ENCODE measurements at places on chromosomes 2 and 18.

DNA sequence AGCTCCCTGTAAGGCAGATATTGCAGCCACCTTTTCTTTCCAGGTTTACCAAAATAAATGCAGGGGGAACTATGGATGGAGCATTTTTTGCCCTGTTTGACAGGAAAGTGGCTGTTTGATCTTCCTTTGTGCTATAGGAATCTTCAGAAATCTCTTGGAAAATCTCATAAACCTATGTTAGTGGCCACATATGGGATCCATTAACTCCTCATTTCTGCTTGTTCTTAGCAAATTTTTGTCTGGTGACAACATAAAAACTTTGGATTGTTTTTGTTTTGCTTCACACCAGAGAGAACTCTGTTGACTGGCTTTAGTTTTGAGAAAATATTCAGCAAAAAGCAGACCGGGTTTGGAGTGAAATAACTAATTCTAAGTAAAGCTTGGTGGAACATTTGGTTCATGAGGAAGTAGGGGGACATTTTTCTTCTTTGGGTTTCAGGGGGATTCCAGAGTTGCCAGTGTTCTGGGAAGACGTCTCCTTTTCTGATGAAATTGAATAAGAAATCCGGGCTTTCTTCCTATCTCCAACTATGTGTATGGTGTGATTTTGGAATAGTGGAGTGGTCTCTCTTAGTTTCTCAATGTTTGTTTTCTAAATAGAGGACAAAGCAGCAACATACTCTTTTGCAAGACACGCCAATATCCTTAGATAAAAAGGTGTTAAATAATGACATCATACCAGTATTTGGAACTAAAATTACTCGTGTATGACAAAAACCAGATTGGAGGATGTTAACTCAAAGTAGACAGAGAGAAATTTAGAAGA is 174.4 kb downstream of the ICOS start:
- no peak for DNase-seq

DNA sequence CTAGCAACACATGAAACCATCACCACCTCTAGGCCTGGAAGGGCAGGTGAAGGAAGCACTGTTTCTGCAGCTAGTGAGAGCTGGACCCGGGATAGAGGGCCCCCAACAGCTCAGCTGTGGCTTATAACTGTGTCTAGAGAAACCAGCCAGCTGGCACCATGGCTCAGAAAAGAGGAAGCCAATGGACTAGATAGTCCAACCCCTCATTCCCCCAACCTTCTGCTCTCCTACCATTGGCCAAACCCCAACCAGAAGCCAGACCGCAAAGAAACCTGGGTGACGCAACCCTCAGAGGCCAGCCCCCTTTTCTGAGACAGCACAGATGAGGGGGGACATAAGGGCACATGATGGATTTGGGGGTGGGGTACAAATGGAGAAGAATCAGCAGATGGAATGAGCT is 24.3 kb downstream of the SMYD1 start:
- DNase-seq, result no peak

- DNase-seq, result no peak
These were observed 67.8 kb downstream of the SLC66A2 start for GRCh38 chr18:79883461-79884293.

- DNase-seq, result no peak
These were observed 933 bp upstream of the ADNP2 start for GRCh38 chr18:80108121-80108536.

DNA sequence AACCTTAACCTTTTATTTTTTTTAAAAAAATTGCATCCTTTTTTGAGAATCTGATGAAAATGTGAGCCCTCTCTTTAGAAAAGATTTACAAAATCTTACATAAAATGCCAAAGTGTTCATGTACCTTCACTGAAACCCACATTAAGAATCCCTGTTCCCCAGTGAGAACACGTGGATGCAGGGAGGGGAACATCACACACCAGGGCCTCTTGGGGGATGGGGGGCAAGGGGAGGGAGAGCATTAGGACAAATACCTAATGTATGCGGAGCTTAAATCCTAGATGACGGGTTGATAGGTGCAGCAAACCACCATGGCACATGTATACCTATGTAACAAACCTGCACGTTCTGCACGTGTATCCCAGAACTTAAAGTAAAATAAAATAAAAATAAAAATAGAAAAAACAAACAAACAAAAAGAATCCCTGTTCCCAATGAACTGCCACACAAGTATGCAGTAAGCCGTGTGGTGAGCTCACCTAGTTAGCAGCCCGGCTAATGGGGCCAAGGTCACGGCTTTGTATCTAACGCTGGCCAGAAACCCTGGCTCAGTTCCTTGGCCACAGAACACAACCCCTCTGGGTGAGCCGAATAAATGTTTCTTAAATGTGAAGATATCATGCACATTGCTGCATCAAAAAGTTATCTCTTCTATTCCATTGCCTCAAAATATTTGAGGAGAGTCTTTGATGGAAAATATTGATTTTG is 41.4 kb downstream of the CHST9 start:
- DNase-seq, result no peak

DNA sequence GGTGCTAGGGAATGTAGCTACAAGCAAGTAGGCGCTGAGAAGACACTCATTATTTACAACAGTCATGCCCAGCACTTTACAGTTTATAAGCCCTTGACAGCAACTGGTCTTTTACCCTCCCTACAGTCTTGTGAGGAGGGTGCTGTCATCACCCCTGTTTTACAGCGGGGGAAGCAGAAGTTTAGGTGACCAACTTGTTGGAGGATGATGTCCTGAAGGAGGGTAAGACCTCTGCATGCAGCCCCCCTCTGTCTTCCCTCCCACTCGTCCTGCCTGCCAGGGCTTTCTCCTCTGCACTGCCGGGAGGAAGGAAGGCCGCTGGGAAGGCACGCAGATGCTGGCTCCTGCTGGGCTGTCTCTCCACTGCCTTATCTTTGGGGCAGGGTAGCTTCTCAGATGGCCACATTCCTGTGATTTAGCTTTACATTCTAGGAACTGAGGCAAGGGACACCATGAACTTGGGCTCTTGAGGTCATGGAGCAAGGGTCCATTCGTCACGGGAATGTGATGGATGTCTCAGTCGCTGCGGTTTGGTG is 972 bp downstream of the IL1R1 start:
- DNase-seq, result no peak

- DNase-seq, result no peak
These were observed 9.5 kb downstream of the SDC1 start for GRCh38 chr2:20215183-20216040.

GRCh38 chr2:215338883-215339679 is 27.2 kb downstream of the ATIC start:
- no peak for DNase-seq

DNA sequence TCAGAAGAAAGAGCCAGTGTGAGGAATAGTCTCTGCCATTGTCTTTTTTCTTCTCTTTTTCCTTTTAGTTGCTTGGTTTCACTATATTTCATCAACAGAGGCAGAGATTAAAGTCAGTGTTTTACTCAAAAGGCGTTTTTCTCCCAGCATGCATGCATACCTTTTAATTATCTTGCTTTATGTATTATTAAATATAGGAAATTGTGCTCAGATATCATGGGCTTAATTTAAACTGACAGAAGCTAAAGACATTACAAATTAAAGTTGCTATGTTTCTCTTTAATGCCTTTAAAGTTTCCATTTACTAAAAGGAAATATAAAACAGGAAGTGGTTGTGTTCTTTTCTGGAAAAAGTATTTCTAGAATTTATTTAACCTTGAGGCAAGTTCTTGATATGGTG is 223.3 kb upstream of the ATP5MC3 start:
- DNase-seq, result no peak

DNA sequence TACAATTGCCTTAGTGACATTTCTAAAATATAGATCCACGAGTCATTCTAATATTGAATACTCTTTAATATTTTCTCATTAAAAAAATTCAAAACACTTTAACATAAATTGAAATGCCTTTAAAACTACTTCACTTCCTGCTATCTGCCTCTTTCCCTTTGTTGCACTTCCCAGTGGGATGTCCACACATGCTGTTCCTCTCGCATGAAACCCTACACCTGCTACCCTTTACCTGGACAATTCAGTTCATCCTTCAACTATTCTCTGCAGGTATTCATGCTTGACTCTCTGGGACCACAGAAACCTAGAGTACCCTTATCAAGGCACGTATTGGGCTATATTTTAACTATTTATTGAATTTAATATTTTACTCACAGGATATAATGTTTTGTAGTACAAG is 373.3 kb upstream of the GALNT5 start:
- DNase-seq, result no peak

DNA sequence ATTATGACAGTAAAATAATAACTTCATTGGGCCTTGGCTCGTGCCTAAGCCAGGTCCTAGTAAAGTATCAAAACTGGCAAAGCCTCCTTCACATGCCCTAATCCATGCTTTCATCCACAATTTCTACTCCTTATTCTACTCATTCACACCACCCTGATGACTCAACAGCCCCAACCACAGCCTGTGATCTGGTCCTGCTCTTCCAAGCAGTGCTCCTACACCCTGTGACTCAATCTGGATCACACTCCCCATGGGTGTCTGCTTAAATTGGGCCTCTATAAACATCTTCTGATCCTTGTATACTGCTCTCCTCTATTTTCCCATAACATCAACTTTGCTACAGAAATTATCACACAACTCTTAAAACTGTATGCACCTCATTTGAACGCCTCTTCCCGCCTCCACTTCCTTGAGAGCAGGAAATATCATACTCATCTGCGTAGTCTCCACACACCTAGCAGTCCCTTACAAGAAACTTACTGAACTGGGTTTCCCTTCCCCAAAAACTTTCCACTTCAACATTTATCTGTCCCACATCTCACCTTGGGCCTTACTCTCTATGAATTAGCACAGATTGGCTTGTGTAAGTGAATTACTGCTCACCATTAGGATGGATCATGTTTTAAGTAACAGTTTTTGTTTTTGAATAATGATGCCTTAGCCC is 15.9 kb downstream of the GTF3C3 start:
- DNase-seq, result no peak

DNA sequence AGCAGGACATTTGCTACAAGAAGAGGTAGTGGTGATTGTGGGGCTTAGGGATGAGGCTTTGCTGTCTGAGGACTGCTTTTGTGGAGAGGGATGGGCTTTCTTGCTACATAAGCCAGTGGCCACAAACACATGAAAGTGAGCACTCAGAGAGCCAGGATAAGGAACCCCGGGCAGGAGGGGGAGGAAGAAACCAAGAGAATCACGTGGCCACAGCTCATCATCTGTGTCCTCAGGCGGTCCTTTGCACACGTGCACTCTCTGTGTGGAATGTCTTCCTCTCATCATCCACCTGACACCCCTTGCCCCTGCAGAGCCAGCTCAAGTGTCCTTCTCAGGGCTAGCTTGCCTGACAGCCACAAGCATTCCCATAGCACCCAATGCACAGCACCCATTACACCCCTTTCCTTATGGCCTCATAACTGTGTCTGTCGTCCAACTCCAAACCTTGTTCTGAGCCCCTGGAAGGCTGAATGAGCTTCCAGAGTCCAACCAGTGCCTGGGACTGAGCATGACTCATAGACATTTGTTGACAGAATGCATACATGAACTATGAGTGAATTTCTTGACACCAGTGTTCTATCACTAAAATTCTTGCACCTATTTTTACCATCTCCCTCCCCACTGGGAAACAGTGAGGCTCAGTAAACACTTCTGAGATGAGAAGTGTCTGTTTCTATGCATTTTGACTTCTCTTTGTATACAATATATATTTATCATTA is 398.3 kb downstream of the ALK start:
- DNase-seq, result no peak

GRCh38 chr18:64100116-64100922 is 48.6 kb downstream of the LINC00305 start:
- DNase-seq, result peak; percentile 40

DNA sequence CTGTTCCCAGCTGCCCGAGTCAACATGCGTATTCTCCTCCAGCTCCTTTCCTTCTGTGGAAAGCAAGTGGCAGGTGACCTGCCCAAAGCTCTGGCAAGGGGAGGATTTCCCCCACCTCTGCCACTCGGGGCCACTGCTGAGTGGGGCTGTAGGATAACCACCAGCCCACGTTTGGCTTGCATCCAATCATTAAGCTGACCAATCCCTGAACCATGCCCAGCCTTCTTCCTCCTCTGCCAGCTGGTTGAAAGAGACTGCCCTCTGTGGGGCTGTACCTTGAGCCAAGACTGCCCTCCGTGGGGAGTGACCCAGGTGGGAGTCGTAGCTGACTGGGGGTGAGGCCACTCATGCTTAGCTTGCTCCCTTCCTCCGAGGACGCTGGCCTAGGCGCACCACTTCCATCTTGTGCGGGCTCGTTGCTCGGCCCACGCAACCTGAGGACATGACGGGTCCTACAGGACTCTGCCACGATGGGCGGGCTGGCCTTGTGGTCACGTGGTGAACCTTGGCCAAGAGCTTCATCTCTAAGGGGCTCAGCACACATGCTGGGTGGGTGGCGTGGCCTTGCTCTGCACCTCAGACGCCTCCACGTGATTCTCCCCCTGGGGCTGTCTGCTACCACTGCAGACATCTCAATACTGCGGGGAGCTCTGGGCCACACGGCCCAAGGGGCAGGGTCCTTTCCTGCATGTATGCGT is 112.1 kb downstream of the NDUFA10 start:
- DNase-seq, result no peak

GRCh38 chr2:55009277-55010060 is 40.8 kb downstream of the RTN4 start:
- no peak for DNase-seq

DNA sequence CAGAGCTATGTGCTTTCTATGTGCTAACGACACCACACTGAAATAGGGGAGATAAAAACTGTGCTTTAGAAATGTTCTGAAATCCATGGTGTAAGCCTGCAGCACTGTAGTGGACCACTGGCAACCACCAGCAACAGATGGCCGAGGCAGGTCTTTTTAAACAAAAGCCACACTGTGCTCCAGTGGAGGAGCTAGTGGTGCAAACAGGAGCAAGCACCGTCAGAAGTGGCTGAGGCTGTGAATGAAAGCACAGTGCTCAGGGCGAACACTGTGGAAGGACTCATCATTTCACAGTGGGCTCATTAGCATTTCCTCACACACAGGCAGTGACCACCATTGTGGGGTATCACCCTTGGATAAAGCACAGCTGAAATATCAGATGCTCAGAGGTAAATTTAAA is 22.9 kb upstream of the MTX2 start:
- DNase-seq, result no peak

DNA sequence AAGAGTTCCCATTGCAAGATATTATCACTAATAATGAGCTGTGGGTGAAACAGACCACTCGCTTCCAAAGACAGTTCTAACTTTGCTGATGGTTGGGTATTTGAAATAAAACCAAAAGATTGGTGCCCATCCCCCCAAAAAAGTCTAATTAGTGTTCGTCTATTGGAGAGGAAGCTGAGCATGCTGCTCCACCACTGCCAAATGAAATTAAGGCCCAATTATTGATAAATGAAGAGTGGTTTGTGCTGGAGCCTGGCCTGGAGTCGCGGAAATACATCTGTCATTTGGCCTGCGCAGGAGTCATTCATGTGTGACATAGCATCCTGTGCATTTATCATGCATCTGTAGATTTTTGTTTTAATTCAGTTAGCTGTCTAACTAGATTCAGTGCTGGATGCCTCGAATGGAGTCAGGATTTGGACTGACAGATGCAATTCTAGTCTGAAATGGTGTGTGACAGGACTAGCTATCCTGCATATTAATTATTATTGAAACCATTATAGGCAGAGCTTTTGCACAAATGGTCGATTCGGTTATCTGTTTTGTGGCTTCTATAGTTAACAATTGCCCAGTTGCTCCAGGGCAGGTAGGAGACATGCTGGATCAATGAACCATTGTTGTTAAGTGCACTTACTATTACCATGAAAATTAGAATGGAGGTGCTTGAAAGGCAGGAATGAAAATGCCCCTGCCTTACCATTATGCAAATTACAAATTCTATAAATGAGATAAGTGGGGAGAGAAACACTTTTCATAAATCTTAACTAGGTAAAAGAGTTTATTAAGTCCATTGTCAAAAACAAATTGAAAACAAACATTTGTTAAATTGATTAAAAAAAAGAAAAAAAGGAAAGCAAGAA is 450.4 kb upstream of the TCF4 start:
- peak; percentile 46 for DNase-seq

- DNase-seq, result no peak
These were observed 500.4 kb downstream of the GALR1 start for GRCh38 chr18:77750006-77750405.
